ENCODE measurements at places on chromosomes 12 and 14.

GRCh38 chr12:42757624-42758119 is 168.1 kb upstream of the PRICKLE1 start:
- DNase-seq = no peak

DNA sequence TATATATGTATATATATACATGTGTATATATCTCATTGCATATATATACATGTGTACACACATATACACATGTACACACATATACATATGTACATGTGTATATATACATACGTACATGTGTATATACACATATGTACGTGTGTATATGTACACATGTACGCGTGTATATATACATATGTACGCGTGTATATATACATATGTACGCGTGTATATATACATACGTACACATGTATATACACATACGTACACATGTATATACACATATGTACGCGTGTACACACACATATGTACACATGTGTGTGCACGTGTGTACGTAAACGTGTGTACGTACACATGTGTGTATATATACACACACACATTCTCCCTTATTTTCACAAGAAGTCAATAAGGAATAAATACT is 141.6 kb upstream of the TMCC3 start:
- DNase-seq = no peak

DNA sequence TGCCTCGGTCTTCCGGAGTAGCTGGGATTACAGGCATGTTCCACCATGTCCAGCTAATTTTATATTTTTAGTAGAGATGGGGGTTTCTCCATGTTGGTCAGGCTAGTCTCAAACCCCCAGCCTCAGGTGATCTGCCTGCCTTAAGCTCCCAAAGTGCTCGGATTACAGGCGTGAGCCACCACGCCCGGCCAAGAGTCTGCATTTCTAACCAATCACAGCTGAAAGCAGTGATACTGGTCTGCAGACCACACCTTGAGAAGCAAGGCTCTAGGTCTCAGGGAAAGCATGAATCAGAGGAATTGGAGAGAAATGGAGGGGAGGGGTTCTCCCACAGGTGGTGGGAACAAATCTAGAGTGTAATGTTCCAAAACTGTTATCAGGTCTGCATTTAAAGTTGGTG is 55.2 kb upstream of the TMEM263 start:
- DNase-seq = no peak

GRCh38 chr12:108063192-108063591 is 65.9 kb upstream of the WSCD2 start:
- DNase-seq = no peak

GRCh38 chr12:64931321-64931720 is 106.9 kb downstream of the TBC1D30 start:
- DNase-seq = no peak
